Right forelimb (tissue), 1 donor: ENCODE measurements at places on chromosomes 1 and 21.

DNA sequence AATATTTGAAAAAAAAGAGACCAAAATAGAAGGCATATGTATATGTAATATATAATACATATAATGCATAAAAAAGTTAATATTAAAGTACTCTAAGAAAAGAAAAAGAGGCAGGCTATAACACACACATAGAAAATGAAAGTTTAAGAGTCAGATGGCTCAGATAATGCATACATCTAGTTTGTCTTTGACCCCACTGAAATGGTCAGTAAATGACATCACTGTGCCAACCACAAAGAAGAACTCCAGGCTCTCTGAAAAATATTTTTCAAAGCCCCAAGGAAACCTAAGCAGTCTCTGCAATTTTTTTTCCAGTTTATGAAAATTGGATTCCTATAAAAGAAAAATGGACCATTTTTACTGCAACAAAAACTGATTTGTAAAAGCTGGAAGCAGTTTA, 55.4 kb upstream of the SCYL3 start:
- no peak for DNase-seq

- peak; percentile 58 for DNase-seq
Observed at GRCh38 chr1:227192163-227192562, 126.1 kb downstream of the CDC42BPA start.

GRCh38 chr1:56045477-56045876, 533.9 kb downstream of the PLPP3 start:
- DNase-seq: no peak

DNA sequence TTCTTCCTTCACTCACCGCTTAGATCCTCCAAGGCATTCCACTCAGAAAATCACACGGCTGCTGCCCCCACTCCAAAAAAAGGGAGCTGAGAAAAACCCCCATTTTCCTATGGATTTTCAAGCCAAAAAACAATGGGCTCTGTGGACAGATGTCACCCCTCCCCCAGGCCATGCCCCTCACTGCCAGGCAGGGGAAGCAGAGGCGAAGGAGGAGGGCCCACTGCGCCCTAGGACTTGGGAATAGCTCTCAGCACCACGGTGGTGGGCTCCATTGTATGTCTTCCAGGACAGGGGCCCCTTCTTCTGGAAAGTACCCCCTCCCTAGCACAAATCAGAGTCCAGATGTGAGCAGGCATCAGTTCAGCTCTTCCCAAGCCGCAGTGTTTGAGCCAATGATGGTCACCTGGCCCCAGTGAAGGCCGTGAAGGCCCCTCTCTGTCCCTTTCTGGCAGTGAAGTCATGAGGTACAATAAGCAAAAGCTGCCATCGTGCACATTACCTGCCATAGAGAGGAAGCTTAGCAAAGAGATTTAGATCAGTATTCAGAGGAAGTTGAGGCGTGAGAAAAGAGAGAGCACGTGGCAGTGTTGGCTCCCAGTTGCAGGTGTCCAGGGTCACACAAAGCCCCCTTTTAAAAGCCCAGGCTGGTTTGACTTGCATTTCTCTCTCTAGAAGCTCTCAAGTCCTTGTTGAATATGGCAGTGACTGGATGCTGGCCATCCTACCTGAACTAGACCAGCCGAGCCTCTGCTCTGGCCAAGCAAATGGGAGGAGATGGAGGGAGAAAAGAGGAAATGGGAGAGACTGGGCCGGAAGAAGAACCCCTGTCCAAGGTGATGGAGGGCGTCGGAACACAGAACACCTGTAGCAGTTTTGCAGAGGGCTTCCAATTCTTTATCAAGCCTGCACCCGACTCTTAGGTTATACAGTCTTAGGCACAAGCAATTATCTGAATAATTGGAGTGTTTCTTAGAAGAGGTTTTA, 149.0 kb downstream of the TOMM20 start:
- DNase-seq: no peak

DNA sequence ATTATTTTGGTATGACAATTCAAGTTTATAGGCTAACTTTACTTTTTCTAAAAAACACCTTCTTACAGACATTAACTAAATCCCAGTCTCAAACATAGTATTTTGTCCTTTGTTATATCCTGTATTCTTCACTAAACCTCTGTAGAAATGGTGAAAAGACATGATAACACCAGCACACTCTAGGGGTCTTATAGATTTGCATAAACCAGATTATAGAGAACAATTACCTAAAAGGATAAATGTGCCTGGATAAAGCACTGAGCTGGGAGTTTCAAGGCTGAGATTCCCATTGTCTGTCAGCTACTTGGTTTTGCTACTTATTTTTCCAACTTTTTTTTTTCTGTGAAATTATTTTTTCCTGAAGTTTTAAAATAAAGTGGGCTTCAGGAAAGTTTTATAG, 1288.6 kb upstream of the TMPRSS15 start:
- DNase-seq: no peak

DNA sequence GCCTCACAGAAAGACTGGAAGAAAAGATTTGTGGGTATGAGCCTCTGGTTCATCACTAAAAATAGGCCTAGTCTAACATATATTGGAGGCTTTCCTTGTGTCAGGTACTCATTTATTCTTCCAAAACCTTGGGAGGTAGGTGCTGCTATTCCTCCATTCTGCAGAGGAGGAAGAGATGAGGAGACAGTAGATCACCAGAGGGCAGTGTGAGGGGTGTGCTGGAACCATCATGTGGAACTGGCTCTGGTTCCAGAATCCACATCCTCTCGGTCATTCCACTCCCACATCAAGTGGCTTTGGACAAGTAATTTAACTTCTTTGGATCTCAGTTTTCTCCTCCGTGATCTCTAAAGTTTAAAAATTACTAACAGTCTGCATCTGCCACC, 7.4 kb upstream of the INKA2 start:
- DNase-seq: no peak

- no peak for DNase-seq
Observed at GRCh38 chr1:86692641-86693040, 11.7 kb upstream of the SH3GLB1 start.

GRCh38 chr1:229452956-229453801, 19.3 kb upstream of the ACTA1 start:
- DNase-seq: no peak

GRCh38 chr1:226135059-226135651, 51.4 kb downstream of the ACBD3 start:
- no peak for DNase-seq

DNA sequence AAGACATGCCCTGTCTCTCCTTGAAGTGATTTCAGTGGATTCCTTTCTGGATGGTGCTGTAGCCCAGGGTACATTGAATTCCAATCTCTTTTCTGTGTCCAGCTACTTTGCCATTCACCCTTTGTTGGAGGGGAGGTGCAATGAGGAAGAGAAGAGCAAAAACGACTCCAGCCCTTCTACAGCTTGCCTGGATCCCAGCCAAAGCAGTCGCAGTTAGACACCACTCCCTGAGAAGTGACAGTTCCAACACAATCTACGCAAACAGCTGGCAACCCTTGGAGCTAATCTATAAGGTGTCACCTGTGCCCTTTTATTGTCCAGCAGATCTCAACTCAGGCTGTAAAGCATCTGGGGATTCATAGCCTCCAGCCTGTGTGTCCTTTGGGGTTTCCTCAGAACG, 4.6 kb downstream of the CD244 start:
- no peak for DNase-seq

DNA sequence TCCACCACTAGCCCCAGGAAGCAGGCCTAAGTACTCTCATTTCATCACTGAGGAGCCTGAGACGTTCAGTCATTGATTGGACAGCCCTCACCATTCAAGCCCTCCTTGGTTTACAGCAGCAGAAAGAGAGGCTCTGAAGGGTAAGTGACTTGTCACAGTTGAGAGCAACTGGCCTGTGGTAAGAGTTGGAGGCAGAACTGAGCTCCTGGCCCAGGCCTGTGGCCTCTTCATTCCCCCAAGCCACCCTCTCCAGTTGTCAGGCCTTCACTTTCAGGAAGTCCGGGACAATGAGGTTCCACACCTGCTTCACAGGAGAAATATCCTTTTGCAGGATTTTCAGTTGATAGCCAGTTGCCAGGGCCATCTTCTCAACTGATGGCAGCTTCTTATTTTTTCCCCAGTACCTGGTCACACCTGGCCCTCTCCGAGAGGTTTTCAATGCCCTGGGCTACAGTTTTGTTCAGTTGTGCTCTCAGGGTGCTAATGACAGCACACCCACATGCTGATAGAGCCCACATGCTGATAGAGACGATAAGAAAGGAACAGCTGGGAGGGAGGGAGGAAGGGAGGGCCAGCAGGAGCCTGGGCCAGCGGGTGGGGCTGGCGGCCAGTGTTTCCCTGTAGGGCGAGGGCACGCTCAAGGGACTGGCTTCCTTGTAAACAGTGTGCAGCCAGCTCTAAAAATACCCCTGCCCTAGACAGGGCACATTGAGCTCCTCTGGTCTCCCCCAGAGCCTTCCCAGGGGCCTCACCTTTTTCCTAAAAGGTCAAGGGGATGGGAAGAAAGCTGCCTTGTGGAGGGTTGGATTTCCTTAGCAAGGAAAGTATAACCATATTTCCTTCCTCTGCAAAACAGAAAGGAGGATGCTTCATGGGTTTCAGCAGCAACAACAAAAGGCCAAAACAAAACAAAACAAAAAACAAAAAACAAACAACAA, 112.7 kb upstream of the JUN start:
- no peak for DNase-seq

- DNase-seq: no peak
Observed at GRCh38 chr1:26404641-26405040, 6.0 kb upstream of the LIN28A start.

GRCh38 chr1:236471653-236472052, 52.1 kb upstream of the LGALS8 start:
- DNase-seq: no peak
